GM23338 (cell line): ENCODE measurements at places on chromosomes 11 and 22.

- peak; percentile 83 for DNase-seq
Measured at GRCh38 chr11:64181506-64182411, 4.2 kb upstream of the STIP1 start.

DNA sequence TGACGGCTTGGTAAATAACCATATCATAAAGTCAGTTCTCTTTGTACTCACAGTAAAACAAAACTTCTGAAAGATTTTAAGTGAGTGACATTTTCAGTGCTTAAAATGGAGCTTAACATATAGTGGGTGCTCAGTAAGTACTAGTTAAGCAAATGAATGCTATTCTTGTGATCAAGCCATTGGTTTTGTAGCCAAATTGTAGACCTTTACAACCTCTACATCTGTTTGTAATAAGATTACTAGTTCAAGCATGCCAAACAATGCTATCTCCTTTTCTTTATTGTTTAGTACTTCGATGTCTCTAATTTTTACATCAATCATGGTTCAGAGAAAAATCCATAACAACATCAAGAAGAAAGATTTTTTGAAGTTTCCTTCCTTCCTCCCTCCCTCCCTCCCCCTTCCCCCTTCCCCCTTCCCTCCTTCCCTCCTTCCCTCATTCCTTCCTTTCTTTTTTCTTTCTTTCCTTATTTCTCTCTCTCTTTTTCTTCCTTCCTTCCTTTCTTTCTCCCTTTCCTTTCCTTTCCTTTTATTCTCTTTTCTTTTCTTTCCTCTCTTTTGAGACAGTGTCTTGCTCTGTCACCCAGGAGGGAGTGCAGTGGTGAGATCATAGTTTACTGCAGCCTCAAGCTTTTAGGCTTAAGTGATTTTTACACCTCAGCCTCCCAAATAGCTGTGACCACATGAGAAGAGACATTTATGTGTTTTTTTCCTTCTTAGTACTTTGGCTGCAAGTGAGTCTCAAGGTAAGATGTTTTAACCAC, 5.7 kb upstream of the OR51B4 start:
- no peak for DNase-seq

DNA sequence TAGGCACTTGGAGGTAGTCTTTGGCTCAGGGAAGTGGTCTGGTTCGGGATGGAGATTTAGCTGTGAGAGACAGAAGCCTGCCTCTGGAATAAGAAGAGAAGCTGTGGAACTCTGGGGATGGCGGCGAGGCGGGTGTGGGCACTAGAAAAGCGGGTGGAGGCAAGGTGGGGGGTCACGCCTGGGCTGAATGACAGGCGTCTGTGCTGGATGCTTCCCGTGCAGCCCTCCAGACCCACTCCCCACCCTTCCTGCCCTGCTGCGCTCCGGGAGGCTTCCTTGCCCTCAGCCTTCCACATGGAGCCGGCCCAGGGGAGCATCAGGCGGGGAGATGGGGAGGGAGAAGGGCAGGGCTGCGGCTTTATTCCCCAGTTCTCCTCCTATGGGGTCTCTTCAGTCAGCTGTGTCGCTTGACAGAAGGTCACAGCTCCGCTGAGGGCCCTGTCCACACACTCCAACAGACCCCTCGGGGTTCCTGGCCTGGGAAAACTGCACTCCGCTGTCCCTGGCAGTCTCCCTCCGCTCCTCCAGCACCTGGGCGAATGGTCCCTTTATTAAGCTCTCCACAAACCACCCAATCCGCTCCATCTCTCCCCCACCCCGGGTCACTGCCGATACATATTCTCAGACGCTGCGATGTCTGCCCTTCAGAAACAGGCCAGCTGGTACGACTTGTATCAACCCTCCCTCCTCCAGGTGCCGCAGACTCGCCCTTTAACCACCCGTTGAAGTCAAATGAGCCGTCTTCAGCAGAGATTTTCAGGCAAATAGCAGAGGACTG, 6.2 kb downstream of the DNAJB13 start:
- DNase-seq: no peak

- DNase-seq: peak; percentile 94
Measured at GRCh38 chr11:86571273-86571948, 101.0 kb downstream of the ME3 start.

GRCh38 chr11:122847466-122847865, 9.2 kb downstream of the CRTAM start:
- no peak for DNase-seq

- no peak for DNase-seq
Measured at GRCh38 chr11:19931141-19931770, 218.6 kb downstream of the NAV2 start.

GRCh38 chr11:1231396-1232020, 8.6 kb downstream of the MUC5B start:
- no peak for DNase-seq

DNA sequence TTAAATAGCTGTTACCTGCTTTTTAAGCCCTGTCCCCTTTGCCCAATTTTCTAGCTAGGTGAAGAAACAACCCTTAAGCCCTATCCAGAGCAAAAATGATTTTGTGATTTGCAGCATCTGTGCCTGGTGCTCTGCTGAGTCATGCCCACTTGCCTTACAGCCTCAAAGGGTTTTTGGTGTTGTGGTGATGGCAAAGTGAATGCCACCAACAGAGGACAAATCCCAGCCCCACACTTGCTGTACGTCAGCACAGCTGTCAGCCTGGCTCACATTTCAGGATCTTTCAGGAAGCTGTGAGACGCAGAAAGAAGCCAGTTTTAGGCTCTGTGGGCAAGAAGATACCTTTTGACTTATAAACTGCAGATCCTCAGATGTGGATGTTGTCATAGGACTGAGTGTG, 401.7 kb downstream of the TENM4 start:
- no peak for DNase-seq

GRCh38 chr11:129700701-129701100, 114.9 kb upstream of the TMEM45B start:
- DNase-seq: no peak

DNA sequence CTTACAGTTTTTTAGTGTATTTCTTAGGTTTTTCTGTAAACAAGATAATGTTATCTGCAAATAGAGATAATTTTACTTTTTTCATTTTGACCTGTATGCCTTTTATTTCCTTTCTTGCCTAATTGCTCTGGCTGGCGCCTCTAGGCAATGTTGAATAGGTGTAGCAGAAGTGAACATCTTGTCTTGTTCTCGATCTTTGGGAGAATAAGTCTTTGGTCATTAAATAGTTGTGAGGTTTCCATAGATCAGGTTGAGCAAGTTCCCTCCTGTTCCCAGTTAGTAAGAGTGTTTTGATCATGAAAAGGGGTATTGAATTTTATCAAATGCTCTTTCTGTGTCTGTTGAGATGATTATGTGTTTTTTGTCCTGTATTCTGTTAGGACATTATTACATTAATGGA, 24.0 kb downstream of the PIH1D2 start:
- no peak for DNase-seq

- DNase-seq: no peak
Measured at GRCh38 chr11:110850846-110851245, 138.6 kb upstream of the ARHGAP20 start.

DNA sequence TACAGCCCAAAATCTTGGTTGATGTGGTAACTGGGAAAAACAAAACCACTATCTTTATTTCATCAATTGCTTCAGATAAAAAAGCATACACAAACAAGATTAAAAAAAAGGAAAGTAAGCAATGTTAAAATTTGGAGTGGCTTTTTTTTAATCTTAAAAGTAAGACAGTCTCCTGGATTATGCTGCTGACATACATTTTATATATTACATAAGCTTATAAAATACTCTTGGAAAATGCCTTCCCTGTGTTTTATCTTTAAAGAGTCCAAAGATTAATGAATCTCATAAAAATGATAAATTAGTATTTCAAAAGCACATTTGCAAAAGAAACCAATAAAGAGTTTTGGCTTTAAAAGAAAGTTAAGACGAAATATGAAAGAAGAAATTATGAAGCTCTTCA, 132.7 kb downstream of the DLG2 start:
- no peak for DNase-seq

DNA sequence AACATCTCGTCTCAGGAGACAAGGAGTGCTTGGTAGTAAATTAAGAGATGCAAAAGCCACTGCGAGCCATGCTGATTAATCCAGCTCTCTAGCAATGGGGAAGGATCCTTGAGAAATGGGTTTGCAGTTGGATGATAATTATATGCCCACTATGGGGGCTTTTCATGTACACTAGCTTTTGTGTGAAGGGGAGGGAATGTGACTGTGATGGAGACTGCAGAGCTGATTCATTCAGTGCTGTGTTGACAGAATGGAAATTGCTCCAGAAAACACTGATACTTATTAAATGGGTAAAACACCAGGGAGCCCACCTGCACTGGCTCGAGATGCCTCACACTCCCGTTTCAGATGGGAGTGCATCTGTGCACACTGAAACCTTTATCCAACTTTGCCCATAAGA, 37.0 kb upstream of the KIRREL3 start:
- DNase-seq: no peak

GRCh38 chr11:2447951-2448650, 3.3 kb downstream of the KCNQ1 start:
- no peak for DNase-seq

- no peak for DNase-seq
Measured at GRCh38 chr22:40055143-40055883, 60.6 kb downstream of the FAM83F start.

GRCh38 chr11:78706551-78706950, 131.9 kb upstream of the NARS2 start:
- no peak for DNase-seq

GRCh38 chr11:17575431-17576425, 28.7 kb downstream of the OTOG start:
- no peak for DNase-seq

- DNase-seq: no peak
Measured at GRCh38 chr11:86043765-86044503, 24.9 kb downstream of the PICALM start.

DNA sequence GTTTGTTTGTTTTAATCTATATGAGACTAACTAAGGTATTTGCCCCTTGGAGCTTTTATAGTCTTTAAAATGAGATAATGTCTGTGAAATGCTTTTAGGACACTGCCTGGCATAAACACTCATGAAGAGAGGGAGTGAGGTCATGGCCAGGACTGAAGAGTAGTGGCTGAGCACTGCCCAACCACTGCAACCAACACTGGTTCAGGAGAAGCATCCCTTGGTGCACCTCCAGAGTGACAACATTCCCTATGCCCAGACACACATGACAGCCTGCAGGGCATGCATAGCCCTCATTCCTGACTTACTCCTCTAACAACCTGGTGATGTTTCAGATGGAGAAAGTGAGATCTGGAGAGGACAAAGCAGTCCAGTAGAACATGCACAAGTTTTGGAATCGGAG, 36.1 kb downstream of the ME3 start:
- no peak for DNase-seq

DNA sequence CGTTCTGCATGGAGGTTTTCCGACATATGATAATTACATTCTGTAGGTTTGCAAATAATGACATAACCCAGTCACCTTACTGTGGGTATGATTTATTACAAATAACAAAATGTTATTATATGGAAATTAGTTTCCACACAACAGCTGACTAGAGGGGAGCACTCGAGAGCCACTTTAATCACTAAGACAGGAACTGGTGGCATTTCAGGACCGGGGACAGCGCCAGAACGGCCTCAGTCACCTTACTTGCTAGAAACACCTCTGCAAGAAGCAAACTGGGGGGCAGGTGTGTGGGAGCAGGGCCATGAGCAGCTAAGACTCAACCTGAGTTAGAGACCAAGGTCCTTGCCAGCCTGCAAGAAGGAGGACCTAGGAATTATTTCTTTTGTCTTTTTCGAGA, 199.9 kb downstream of the DSCAML1 start:
- peak; percentile 85 for DNase-seq

DNA sequence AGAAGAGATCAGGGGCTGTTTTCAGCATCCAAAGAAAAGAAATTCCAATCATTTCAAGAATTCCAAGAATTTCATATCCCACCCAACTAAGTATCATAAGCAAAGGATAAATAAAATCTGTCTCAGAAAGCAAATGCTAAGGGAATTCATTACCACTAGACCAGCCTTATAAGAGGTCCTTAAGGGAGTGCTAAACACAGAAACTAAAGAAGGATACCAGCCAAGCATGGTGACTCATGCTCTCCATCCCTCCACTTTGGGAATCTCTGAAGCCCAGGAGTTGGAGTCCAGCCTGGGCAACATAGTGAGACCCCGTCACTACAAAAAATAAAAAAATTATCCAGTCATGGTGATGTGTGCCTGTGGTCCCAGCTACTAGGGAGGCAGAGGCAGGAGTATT, 17.8 kb downstream of the FADD start:
- DNase-seq: no peak

- no peak for DNase-seq
Measured at GRCh38 chr11:44604171-44604581, 38.7 kb downstream of the CD82 start.

DNA sequence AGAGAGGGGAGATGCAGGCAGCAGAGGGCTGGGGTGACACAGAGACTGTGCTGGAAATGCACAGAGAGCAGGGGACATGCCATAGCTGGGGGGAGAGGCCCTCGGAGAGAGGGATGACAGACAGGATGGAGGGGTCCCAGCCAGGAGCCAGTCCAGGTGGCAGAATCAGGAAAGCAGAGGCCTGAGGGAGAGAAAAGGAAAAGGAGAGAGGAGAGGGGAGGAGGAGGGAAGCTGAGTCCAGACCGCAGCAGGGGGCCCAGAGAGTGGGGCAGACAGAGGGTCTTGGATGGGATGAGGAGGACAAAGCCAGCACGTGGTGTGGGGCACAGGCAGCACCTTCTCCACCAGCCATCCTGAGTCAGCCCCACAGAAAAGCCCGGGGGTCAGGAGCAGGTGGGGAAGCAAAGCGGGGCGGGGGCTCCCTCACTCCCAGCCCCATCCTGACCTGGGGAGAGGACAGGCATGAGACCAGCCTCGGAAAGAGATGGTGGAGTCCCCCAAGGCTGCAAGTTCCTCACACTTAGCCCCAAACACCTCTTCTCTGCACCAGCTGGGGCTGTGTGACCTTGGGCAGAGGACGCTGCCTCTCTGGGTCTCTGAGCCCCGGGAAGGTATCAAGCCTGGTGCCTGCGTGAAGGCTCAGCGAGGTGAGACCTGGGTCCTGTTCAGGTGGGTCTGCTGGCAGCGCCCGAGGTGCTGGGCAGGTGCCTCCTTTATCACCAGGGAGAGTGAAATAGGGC, 48.0 kb downstream of the IGLL1 start:
- DNase-seq: no peak

GRCh38 chr11:46210856-46211255, 66.6 kb upstream of the CREB3L1 start:
- no peak for DNase-seq

- DNase-seq: no peak
Measured at GRCh38 chr11:131618201-131618600, 247.8 kb downstream of the NTM start.

- no peak for DNase-seq
Measured at GRCh38 chr11:90343673-90344072, 120.8 kb upstream of the CHORDC1 start.

GRCh38 chr11:12914400-12914912, 94.7 kb upstream of the RASSF10 start:
- peak; percentile 91 for DNase-seq

- no peak for DNase-seq
Measured at GRCh38 chr11:121329781-121330395, 37.3 kb downstream of the SC5D start.
